ENCODE measurements at places on chromosomes 1 and 21.

- no peak for DNase-seq
Observed at GRCh38 chr1:113886417-113887401, 672 bp downstream of the BCL2L15 start.

DNA sequence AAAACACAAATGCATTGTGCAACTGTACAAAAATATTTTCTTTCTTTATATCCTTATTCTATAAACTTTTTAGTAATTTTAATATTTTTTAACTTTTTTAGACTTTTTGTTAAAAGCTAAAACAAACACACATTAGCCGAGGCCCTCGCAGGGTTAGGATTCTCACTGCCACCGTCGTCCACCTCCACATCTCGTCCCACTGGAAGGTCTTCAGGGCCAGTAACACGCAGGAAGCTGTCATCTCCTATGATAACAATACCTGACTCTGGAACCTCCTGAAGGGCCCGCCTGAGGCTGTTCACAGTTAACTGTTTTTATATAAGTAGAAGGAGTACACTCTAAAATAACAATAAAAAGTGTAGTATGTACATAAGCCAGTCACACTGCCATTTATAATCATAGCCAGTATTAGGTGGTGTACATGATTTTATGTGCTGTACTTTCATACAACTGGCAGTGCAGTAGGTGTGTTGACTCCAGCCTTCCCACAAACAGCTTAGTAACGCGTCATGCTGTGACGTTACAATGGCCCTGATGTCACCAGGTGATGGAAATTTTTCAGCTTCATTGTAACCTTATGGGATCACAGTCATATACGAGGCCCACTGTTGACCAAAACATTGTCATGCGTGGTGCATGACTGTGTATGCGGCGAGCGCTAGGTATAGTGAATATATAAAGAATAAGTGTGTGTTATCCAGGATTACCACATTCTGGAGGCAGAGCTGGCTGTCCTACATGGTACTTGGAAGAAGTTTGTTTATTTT lies 8.8 kb downstream of the TFF2 start:
- DNase-seq: no peak

DNA sequence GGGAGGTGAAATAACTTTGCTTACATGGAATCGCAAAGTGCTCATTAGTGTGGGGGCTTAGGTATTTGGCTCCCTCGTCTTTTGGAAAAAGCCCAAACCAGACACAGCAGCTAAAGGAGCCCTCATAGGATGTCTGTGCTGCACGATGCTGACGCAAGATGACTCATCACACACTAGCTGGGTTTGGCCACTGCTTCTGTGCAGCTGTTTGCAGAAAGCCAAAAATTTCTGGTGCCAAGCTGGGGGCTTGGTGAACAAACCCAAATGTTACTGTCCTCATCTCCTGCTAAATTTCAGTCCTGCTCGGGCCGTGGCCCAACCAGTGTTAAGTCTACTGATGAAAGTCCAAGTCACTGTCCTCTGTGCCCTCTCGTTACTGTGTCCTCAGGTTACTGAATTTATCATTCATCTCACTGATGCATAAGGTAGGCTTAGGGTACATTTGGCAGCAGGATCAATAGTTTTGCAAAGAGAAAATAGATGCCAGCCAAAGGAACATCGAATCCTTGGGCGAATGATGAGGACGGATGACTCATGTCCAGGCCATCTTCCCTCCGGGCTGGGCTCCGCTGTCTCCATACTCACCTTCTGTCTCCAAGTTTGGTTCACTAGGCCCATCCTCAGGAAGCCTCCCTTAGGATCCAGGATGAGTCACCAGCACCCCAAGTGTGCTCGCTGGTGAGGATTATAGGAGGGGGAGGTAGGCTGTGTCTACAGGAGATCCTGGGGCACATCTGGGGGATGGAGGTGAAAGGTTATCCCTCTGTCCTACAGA lies 177.7 kb downstream of the ADSS2 start:
- DNase-seq: no peak

DNA sequence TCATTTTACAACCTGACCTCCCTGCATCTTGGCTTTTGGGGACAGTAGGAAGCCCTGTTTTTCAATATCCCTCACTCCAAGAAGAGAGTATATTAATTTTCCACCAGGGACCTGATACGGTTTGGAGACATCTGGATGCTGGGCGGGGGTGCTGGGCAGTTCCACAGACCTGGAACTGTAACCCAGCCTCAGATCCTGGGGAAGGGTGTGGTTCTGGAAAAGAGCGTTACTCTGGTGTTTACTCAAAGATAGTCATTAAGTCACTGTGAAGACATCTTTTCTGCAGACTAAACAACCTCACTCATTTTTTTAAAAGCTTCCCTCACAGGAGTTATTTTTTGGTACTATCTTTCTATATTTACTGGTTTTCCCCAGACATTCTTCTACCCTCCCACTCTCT lies 189.8 kb downstream of the CLIC6 start:
- DNase-seq: no peak

- DNase-seq: no peak
Observed at GRCh38 chr1:38667626-38668025, 191.9 kb downstream of the RRAGC start.

DNA sequence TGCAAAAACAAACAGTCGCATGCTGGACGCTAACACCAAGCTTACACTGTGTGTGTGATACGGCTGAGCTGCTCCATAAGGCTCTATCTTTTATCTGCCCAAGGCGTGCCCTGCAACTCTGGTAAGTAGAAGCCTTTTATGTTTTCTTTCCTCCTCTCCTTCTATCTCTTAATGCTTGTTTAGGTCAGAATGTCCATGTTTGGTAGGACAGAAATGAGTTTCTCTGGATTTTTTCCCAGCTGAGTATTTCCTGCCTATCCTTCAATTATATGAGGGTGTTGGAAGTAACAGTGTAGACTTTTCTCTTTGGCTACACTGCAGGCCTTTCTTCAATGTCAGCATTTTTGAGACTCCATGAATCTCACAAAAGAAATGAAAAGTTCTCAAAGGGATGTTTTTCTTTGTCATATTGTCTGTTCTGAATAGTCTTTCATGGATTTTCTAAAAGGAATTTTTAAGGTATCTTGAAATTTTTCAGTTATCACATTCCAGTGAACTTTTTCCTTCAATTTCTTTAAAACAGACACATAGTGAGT lies 124.2 kb downstream of the MACF1 start:
- no peak for DNase-seq

DNA sequence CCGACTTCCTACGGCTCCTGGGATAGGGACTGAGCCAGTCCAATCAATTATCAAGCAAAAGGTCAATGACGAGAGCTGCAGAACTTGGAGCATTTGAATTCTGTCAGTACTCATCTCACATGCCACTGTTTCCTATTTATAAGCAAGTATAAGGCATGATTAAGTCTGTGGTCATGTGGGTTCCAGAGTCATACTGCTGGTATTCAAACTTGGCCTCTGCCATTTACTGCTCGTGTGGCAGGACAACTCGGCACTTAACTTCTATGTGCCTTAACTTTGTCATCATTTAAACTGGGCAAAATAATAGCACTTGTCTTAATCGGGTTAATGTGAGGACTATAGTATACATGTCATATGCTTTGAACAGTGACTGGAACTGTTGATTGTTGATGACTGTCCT lies 44.9 kb upstream of the TNFSF18 start:
- DNase-seq: no peak

GRCh38 chr1:116769561-116769977 lies 15.3 kb downstream of the CD2 start:
- DNase-seq: no peak

DNA sequence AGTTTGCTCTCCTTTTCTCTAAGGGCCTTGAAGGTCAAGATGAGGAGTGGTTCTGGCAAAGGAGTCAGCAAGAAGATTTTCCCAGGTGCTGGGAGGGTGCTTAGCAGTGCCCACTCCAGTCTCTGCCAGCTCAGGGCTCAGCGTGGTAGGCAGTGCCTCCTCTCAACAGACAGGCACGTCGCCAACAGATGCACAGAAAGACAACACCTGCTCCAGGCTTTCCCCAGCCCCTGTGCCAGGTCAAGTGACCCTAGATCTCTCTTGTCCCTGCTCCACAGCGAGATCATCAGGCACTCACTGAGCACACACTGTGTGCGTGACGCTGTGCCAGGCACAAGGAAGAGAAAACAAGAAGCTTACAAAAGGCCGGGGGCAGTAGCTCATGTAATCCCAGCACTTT lies 86.0 kb downstream of the CASZ1 start:
- no peak for DNase-seq

DNA sequence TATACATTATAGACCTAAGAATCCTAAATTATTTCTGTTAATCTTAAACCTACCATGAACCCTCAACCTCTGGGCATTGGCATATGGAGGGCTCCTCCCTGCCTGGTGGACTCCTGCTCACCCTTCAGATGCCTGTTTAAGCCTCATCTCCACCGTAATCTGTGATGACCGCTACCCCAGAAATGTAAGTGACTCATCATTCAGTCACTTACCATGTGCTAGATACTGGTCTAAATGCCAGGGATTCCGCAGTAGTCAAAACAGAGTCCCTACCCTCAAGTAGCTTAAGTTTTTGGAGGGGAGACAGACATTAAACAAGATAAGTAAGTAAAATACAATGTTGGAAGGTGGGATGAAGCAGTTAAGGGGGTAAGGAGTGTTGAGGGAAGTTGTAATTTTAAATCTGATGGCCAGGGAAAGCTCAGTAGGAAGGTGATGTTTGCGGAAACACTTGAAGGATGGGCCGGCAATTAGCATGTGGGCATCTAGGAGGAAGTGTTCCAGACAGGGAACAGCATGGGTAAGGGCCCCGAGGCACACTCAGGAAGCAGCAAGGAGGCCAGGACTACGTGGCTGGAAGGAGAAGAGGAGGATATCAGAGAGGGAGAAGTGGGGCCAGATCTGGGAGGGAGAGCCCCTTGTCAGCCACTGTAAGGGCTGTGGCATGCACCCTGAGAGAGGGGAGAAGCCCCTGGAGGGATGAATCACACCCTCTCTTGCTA lies 141.7 kb upstream of the HOOK1 start:
- no peak for DNase-seq

DNA sequence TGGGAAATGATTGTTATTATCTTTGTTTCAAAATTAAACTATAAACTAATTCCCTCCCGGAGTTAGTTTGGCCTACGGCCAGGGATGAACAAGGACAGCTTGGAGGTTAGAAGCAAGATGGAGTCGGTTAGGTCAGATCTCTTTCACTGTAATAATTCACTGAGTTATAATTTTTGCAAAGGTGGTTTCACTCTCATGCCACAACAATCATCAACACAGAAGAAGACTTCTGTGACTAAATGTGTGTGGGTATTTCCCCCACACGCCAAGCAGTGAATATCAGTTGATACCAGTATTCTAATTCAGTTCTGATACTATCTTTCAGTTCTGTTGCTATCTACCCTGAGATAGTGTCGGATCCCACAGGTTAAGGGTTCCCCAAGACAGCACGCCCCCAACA lies 215.1 kb downstream of the S1PR1 start:
- DNase-seq: no peak

DNA sequence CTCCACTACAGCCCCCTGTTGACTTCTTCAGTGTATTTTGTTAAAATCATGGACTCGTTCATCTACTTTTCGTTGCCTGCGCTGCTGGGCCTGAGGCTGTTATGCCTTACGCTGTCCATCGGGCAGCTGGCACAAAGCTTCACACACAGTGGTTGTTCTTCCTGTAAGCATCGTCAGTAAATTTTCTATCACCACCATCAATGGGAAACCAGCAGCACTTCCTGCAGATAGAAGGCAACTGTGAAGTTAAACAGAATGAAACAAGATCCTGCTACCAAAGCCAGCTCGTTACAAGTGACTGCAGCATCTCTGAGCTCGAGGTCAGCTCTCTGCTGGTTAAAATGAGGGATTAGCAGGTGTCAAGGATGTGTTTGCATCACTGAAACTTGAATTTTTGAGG lies 21.9 kb upstream of the PADI6 start:
- no peak for DNase-seq

DNA sequence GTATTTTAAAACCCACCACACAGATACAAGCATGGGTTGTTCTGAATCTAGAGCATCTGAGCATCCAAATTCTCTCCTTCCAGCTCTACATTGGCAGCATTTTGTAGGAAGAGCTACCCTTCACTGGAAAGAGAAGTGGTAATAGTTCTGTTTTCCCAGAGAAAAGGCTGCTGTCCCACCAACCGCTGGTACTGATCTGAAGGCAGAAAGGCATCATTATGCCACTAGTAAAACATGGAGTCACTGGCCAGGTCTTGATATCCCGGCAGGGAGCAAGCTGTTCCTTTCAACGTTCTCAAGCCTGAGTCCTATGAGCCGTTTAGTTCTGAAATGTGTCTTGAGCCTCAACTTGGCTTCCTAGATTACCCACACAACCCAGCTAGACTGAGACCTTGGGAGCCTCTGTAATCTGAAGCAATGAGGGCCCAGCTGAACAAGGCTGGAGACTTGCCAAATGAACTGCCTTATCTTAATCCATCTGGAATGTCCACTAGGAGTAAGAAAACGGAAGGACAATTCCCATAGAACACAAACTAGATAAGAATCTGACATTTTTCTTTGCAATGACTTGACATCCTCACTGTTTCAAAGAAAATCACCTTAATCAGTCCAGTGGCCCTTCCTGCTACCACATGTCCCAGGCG lies 116.8 kb downstream of the KCNH1 start:
- no peak for DNase-seq

GRCh38 chr1:55579332-55580001 lies 364.3 kb upstream of the USP24 start:
- no peak for DNase-seq

GRCh38 chr1:15218287-15219279 lies 28.4 kb upstream of the FHAD1 start:
- no peak for DNase-seq

- no peak for DNase-seq
Observed at GRCh38 chr1:205528446-205528886, 24.0 kb downstream of the CDK18 start.

DNA sequence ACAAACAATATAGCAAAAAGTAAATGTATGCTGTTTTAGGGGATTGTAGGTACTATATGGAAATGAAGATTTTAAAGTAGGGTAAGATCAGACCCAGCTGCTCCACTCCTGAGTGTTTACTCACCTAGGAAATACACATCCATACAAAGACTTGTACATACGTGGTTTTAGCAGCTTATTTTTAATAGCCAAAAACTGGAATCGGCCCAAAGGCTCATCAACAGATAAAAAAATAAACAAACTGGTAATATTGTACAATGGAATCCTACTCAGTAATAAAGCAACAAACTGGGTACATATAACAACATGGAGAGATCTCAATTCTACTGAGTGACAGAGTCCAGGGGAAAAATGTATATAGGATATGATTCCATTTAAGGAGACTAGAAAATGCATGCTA lies 179.2 kb upstream of the TMEM51 start:
- no peak for DNase-seq

DNA sequence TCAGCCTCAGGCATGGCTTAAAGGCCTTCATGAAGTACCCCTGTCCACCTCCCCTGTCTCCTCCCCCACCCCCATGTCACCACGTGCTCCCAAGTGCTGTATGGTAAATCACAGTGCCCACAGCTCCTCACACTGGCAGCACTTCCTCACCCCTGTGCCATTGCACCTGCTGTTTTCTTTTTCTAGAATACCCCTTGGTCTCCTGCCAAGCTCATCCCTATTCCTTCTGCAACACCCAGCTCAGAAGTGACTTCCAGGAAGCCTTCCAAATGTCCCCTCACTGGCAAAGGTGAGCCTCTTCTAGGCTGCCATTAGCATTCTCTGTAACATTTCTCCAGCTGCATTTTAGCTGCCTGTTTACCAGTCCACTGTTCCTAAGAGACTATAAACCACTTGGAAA lies 9.4 kb downstream of the AKNAD1 start:
- no peak for DNase-seq

All from NCI-H2171 (cell line).